ENCODE measurements at places on chromosomes 4 and X.
A peak's percentile ranks its signal among the peaks of the same experiment; 100 is the strongest.

DNA sequence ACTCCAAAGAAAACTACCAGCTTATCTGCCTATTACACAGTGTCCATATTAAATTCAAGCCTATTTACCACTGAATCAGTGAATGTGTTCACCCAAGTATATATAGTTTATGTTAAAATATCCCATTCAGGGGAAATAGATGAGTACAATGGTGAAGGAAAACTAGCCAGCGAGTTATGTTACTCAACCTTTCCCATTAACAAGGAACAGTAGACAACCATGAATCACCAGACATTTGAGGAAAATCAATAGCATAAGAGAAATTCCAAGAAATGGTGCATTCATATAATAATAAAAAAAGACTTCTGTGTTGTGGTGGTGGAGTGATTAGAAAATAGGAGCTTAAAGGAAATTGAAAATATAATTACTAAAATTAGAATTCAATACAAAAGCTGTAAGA, 21.3 kb downstream of the IQCM start:
- DNase-seq, result no peak

- DNase-seq, result no peak
These were observed 1.0 kb downstream of the AADAT start for GRCh38 chr4:170088716-170089115.

- no peak for DNase-seq
These were observed 21.4 kb upstream of the PGM2 start for GRCh38 chr4:37805091-37805490.

GRCh38 chrX:109374262-109374960, 107.5 kb downstream of the GUCY2F start:
- DNase-seq, result no peak

GRCh38 chr4:128241425-128241913, 46.1 kb downstream of the PGRMC2 start:
- DNase-seq, result peak; percentile 9

GRCh38 chr4:123406872-123407271, 10.3 kb downstream of the SPRY1 start:
- DNase-seq, result no peak

DNA sequence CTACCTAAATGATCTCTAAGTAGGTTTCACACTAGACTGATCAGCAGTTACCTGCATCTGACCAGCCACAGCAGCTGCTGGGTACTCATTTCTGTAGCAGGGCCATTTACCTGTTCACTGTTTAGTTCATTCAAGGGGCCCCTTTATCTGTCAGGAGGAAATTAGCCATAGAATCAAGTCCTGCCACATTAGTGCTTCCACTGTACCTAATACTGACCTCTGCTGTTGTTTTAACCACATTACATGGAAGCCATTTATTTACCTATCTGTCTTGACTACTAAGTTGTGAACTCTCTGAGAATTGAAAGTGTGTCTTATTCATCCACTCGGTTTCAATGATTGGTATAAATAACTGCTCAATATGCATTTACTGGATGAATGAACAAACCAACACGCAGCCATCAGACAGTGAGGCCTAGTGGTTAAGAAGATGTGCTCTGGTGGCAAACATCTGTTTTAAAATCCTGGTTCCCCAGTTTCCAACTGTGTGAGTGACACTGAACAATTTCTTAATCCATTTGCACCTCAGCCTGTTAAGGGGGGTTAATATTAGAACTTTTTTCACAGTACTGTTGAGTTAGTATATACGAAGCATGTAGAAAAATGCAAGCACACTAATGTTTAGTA, 30.0 kb upstream of the ANXA5 start:
- no peak for DNase-seq

DNA sequence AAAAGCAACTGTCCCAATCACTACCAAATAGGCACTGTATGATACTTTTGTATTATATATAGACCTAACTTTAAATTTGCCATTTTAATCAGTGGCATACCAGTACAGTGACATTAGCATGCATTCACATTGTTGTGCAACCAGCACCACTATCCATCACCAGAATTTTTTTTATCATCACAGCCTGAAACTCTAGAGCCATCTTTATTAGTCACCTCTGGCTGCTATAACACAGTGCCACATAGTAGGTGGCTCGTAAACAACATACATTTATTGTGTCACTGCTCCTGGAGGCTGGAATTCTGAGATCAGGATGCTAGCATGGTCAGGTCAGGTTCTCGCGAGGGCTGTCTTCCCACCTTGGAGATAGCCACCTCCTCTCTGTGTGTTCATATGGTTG, 188.4 kb upstream of the GALNT7 start:
- DNase-seq, result no peak

DNA sequence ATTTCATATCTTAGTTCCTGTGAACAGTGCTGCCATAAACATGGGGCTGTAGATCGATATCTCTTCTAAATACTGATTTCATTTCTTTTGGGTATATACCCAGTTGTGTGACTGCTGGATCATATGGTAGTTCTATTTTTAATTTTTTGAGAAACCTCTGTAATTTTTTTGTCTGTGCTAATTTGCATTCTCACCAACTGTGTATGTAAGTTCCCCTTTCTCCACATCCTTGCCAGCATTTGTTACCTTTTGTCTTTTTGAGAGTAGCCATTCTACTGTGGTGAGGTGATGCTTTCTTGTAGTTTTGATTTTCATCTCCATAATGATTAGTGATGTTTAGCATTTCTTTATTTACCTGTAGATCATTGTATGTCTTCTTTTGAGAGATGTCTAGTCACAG, 2086.5 kb upstream of the TENM3 start:
- DNase-seq, result no peak

GRCh38 chr4:39976141-39976944, 1.4 kb downstream of the PDS5A start:
- peak; percentile 49 for DNase-seq

- DNase-seq, result no peak
These were observed 25.0 kb downstream of the GYPA start for GRCh38 chr4:144115519-144115918.

DNA sequence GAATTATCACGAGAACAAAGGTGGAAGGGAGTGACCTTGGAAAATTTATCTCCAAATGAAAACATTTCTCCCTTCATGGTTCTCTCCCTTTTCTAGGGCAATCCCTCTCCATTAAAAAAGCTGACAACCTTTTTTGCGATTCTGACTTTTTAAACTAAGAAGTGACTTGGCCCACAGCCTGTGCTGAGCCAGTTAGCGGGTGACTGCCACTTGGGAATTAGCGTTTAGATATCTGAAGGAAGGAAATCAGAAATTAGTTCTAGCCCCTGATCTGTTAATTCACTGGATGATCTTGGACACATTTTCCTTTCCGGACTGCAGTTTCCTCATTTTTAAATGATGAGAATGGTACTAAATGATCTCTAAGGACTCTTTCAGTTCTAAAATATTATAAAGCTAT, 245.0 kb downstream of the FBXO8 start:
- no peak for DNase-seq
